NCI-H460 (cell line): ENCODE measurements at places on chromosomes 5 and 9. TPM values are rescaled to one million over a fixed set of nuclear protein-coding genes. Genes with fewer than 3 reads are reported as not detected.

The EPB41L4A gene
- total RNA-seq, result 0.10 TPM in 1 of 2 replicates, not detected in the other

The SH3RF2 gene
- 8.4 and 10.6 TPM in 2 replicates for total RNA-seq

The TRIM41 gene
- 25.7 and 32.2 TPM in 2 replicates for total RNA-seq

The HTR4 gene
- total RNA-seq, result not detected in 2 replicates

The PCDHGC3 gene
- 5.9 and 7.0 TPM in 2 replicates for total RNA-seq

The PCDHB2 gene
- total RNA-seq, result 0.29 and 0.52 TPM in 2 replicates

The EQTN gene
- not detected in 2 replicates for total RNA-seq
